Omental fat pad (tissue), 4 donors: ENCODE measurements at places on chromosomes 3 and 15.

DNA sequence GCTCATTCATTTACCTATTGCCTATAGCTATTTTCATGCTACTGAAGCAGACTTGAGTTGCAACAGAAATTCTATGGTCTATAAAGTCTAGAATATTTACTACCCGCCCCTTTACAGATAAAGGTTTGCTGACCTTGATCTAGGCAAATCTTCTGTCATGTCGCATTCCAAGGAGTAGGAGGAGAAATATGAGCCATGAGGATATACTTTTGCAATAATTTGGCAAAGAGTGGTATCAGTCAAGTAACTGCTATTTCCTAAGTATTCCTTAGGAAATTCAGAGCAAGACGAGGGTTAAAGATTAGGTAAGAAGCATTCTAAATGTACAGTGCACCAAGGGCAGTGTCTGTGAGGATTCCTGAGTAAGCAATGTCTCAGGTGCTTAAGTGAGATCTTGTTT is 121.0 kb upstream of the NUDT16 start:
- DNase-seq, result no peak

- no peak for DNase-seq
Measured at GRCh38 chr3:132652640-132653270, 6.9 kb downstream of the ACAD11 start.

DNA sequence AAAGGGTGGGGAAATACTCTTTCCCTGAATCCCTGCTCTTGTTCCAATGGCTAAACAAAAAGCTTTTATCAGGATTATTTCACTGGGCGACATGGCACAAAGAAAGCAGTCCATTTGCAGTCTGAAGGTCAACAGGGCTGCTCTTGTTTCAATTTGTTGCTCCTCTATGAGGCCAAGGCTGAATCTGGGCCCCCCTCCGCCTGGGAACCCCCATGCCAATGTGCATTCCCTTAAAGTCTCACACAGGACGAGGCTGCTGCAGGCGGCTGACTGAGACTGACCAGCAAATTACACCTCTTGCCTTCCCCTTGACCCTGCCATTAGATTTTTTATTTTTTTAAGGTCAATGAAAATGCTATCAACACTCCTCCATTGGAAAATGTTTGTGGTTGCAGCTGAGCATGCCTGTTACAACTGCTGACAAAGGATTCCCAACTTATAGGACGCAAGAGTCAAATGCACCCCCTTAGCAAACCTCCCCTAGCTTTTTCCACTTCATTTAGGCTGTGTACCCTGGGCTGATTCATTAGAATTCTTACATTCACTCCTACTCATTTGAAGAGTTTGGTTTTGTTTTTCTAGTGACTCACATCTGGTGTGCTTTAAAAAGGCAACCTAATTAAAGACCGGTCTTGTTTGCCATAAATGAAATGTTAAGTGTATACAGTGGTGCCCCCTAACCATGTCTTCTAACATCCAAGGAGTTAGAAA is 60.8 kb upstream of the ARHGEF3 start:
- DNase-seq, result no peak

GRCh38 chr3:118101891-118102290 is 932.8 kb downstream of the IGSF11 start:
- no peak for DNase-seq

DNA sequence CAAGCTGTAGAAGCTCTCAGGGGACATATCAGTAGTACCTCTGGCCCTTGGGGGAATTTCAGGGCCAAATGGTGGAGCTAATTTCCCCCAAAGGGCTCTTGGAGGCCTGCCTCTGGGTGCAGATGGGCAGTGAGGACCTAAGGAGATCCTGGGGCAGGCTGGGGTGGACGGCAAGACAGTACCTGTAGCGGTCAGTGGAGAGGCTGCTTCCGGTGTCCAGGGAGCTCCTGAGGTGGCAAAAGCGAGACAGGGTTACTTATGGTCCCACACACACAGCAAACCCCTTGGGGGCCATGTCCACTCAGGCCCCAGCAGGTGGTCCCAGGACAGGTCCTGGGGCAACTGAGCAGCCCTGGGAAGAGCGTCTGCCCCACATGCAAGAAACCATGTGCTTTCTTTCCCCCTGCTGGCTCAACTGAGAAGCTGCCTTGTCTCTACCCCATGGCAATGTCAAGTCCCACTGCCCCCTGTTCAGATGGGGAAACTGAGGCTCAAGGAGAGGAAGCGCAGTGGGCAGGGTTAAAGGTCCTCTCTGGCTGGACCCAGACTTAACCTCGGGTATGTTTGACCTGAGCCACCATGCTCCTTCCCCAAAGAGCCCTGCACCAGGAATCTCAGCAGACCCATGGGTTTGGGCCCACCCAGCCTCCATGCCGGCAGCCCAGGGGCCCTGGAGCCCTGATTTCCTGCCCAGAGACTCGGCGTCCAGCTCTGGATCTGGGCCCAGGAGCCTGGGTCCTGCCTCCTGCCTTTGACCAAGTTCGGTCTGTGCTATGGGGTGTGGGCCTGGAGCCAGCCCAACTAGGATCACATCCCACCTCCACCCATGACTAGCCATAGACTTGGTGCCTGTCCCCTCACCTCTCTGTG is 25.7 kb downstream of the IQSEC1 start:
- DNase-seq, result no peak

- no peak for DNase-seq
Measured at GRCh38 chr15:98387866-98388265, 260.5 kb upstream of the IGF1R start.

GRCh38 chr3:77526573-77527113 is 486.7 kb downstream of the ROBO2 start:
- DNase-seq, result no peak

GRCh38 chr15:80849308-80849707 is 70.1 kb downstream of the CEMIP start:
- DNase-seq, result no peak

GRCh38 chr15:62874959-62875625 is 167.5 kb upstream of the TPM1 start:
- DNase-seq, result no peak

GRCh38 chr3:99730870-99731269 is 86.8 kb upstream of the CMSS1 start:
- no peak for DNase-seq
